ENCODE measurements at places on chromosomes 2 and 18.
A peak's percentile ranks its signal among the peaks of the same experiment; 100 is the strongest.

DNA sequence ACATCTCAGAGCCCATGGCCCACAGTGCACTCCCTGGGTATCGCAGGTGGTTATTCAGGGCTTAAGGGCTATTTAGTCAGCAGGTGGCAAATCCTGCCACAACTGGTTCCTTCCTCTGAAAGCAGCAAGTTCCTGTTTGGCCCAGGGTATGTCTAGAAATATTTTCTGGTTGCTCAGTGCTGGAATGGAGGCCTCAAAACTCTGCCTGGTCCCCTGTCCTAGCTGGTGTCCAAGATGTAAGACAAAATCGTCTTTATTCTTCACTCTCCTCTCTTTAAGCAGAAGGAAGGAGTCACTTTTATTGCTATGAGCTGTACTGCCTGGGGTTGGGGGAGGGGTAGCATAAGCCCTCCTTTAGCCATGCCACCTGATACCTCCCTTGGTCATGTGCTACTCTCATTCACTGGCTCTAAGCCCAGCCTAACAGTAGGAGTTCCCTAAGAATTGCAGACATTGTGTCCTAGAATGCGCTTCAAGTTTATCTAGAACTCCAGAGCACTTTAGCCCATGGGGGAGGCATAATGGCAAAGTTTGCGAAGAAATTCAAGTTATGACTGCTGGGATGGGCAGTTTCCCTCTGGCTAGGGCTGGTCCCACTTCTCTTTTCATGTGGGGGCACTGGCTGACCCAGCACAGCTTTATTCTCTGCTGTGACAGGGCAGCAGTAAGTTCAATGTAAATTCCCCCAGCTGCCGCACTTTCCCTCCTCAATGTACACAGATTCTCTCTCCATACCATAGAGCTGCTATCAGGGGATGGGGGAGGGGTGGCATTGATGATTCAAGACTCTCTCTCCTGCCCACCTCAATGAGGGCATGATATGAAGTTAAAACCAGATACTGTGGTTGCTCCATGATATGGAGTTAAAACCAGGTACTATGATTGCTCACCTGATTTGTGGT is 27.1 kb upstream of the CWC22 start:
- no peak for DNase-seq

DNA sequence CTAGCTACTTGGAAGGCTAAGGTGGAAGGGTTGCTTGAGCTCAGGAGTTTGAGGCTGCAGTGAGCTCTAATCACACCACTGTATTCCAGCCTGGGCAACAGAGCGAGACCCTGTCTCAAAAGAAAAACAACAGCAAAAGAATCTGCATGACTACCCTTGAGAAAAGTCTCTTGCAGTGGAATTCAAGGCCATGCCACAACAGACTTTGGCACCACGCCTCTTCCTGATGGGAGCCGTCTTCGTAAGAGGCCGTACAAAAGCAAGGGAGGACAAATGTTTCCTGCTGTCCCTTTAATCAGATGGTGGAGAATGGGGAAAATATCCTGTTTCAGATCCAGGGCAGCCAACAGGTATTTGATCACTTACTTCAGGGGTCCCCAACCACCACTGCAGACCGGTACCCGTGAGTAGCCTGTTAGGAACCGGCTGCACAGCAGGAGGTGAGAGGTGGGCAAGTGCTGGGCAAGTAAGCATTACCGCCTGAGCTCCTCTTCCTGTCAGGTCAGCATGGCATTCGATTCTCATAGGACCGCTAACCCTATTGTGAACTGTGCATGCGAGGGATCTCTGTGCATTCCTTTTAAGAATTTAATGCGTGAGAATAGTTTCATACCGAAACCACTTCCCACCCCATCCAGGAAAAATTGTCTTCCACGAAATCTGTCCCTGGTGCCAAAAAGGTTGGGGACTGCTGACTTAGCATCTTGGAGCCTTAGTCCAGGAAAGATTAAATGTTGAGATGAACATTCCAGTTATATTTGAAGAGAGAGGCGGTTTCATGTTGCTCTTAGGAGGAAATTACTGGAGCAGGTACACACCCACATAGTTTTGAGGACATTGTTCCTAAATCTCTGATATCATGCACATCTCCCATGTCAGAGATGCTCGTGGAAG is 94.4 kb upstream of the XPO1 start:
- no peak for DNase-seq

GRCh38 chr2:62844311-62845090 is 139.0 kb downstream of the EHBP1 start:
- no peak for DNase-seq

DNA sequence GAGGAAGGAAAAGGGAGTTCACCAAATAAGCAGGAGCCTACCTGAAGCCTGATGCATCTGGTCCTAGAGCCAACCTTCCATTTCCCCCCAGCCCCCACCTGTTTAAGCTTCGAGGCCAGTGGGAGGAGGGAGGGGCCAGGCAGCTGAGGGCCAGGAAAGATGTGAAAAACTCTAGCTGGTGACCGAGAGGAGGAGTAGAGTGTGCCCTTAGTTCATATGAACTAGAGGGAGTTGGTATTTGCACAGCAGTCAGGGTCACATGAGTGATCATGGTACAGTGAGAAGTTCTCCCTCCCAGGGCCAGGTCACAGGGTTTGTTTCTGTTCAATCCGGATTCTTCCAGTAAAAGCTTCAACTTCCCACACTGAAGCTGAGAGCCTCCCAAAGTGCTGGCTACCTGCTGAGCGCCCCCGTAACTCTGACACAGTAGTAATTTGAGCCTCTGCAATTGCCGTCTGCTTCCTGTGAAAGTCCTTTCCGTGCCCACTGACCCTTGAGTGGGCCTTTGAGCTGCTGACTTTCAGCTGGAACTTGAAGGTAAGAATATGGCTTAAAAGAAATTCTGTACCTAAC is at the start of gene SULT1C2:
TSS of gene SULT1C2 (plus strand) at position 362 of the 573 bp plus-strand sequence. CDS start 4,773 bp downstream, outside the sequence.
- no peak for DNase-seq

- no peak for DNase-seq
Observed at GRCh38 chr2:29110916-29111535, 4.2 kb upstream of the CLIP4 start.

DNA sequence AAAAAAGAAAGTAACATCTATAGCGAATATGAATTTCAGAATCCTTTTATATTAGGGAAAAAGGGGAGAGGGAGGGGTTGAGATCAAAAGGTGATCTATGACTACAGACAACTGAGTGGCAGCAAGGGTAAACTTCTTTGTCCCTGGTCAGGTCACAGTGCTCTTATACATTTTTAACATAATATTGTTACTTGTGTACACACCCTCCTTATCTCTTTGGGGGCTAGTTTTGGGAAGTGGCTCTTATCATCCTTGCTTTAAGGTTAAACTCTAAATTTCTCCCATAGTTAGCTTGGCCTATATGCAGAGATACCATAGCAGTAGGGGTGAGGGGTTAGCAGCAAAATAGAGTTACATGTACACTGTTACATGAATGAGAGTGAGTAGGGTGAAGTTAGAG is 31.6 kb upstream of the ATG16L1 start:
- no peak for DNase-seq

DNA sequence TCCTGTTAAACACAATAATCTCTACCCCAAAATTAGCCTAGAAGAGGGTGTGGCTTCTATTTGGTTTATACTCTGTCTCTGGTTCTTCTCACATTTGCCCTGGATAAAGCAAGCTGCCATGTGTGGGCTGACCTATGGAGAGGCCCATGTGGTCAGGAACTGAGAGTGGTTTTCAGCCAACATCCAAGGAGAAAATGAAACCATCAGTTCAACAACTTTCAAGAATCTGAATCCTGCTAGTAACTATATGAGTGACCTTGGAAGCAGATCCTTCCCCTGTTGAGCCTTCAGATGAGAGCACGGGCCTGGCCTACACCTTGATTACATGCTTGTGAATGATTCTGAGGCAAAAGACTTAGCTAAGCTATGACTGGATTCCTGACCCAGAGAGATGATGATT is 11.5 kb upstream of the TRIB2 start:
- DNase-seq = no peak

GRCh38 chr2:88450925-88451810 is 1.3 kb downstream of the FOXI3 start:
- no peak for DNase-seq

DNA sequence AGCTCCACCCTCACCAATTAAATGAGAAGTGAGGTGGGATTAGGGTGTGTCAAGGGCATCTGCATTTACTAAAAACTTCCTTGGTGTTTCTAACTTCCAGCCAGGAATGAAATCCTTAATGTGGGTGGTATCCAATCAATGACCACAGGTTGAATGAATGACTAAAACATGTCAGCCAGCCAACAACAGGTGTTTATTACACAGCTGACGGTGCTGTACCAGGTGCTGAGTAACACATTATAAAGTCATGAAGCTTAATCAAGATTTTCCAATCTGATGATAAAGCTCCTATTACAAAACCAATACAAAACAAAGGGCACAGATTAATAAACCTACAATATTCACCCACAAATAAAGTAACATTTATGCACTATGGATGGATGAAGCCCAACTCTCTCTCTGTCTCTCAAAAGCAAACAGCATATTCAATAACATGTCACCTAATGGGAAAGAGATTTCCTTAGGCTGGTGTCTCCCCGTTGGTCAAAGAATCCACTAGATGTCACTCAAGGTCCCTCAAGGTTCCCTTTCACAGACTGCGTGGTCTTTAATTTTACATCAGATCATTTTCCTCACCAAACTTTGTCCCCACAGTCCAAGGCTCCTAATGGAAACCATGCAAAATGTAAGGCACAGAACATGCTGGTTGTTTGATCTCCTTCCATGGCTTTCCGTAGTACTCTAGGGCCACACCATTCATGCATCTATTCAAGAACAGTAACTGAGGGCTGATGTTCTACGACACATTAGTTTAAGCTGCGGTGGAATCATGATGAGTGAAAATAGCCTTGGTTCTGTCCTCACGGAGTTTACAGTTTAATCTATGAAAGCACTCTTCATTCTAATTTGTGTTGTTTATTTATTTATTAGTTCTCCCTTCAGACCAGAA is 6.4 kb upstream of the PTPN4 start:
- peak; percentile 6 for DNase-seq

GRCh38 chr18:48836231-48836805 is 114.4 kb downstream of the SMAD7 start:
- no peak for DNase-seq

GRCh38 chr2:152054593-152054992 is 44.3 kb downstream of the CACNB4 start:
- DNase-seq = no peak

DNA sequence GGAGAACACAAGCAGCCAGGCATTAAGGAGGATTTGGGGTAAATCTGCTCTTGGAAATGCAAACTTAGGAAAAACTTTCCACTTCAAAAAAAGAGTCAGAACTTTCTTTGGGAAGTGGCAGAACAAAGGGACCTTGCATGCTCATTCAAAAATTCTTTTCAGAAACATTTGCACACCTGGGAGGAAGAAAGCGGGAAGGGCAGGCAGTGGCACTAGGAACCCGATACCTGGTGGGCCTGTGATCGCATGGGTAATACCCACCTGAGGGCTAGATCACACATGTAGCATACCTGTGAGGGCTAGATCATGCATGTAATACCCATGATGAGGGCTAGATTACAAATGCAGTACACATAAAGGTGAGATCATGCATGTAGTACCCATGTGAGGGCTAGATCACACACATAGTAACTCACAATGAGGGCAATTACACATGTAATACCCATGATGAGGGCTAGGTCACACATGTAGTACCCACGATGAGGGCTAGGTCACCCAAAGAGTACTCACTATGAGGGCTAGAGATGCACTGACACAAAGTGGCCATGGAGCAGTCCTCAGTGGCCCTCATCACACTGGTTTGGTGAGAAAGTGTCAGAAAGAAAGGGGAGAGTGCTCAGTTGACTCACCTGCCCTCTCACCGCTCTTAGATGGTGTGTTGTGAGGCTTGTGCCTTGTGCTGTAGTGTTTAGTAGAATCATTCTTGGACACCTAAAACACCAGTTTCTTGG is 212.5 kb downstream of the DLGAP1 start:
- DNase-seq = no peak

DNA sequence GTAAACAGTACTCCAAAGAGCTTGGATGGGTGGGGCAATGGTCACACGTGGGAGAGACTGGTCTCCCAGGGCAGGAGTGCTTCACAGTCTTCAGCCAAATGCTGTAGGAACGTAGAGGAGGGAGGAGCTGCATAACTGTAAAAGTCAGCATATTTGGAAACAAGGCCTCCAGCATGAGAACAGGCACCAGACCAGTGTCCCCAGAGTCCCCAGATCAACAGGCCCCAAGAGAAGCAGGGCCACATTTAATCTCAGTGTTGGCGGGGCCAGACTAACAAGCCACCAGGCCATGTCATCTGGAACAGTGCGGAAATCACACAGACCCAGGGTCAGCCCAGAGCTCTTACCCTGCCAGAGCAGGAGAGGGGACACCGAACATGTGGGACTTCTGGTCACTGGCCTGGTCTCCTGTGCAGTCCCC is 63.2 kb downstream of the ADCY3 start:
- no peak for DNase-seq

- no peak for DNase-seq
Observed at GRCh38 chr18:12318857-12319256, 10.8 kb downstream of the TUBB6 start.

DNA sequence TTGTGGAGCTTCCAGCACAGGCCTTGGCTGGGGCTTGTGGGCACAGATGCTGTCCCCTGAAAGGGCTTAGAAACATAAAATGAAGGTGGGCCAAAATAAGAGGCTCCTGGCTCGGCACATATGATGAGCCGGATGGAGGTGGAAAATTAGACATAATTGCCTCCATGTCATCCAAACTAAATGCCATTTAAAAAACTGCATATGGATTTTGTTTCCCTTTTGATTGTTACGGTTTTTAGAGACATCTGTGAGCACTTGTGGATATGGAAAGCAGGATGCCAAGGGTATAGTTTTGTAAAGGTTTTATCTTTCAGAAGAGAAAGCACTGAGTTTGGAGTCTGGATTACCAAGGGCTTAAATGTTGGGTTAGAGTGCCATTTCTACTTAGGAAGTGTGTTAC is 498.3 kb downstream of the RIT2 start:
- no peak for DNase-seq

DNA sequence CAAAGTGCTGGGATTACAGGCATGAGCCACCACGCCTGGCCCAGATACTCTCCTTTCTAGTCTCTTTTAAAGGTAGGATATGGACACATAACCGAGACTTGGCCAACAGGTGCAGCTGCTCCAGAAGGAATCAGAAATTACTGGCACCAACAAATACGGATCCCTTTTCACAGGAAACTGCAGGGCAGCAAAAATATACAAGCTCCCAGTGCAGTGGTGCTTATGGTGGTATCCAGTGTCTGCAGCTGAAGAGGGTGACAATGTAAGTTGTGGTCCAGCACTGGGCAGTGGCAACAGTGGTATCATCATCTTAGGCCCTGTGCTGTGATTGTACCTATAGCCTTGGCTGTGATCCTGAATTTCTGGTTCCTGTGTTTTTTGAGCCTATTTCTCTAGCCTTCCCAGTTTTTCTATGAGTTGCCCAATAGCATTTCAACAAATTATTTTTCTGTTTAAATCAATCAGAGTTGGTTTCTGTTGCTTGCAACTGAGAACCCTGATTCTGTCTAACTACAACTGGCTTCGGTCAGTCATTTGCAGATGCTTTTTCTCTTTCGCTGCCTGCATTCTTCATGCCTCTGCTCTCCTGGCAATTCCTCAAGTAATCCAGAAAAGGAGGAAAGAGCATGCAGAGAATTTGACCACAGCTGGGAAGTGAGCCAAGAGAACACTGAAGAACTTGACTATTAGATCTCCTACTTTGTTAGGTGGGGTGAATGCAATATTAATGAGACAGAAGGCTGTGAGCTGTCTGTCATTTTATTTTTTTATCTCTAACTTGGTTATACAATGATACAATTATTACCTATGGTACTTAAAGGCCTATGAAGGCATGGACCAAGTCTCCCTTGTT is 30.8 kb upstream of the EML4 start:
- no peak for DNase-seq

GRCh38 chr18:79210002-79210910 is 141.1 kb downstream of the ATP9B start:
- DNase-seq = no peak

GRCh38 chr18:7743256-7743655 is 176.1 kb downstream of the PTPRM start:
- no peak for DNase-seq

Measured in stimulated activated CD8-positive, alpha-beta memory T cell treated with anti-CD3 and anti-CD28 coated beads, Interleukin-2, amount 100 ng/mL, for 1 hour (primary cell).